ENCODE measurements at places on chromosomes 2 and 18.

DNA sequence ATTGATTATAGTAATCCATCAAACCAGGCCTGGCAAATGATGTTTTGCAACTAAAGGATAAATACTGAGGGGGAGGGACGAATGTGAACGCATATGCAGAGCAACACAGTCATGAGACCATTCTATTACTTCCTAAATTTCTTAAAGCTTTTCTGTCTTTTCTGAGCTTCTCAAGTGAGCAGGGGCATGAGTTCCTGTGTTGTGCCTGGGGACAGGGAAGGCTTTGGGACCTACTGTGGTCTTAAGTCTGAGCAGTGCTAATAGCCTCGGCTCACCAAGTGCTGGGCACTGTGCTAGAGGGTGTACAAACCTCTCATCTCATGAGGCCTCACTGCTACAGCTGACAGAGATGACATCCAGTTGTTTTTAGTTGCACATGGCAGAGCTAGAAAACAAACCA, 182.4 kb downstream of the NEDD4L start:
- DNase-seq: no peak

- no peak for DNase-seq
These were observed 31.5 kb downstream of the DYNC1I2 start for GRCh38 chr2:171718720-171719119.

- DNase-seq: no peak
These were observed 286.2 kb downstream of the ARL6IP6 start for GRCh38 chr2:153004627-153005026.

DNA sequence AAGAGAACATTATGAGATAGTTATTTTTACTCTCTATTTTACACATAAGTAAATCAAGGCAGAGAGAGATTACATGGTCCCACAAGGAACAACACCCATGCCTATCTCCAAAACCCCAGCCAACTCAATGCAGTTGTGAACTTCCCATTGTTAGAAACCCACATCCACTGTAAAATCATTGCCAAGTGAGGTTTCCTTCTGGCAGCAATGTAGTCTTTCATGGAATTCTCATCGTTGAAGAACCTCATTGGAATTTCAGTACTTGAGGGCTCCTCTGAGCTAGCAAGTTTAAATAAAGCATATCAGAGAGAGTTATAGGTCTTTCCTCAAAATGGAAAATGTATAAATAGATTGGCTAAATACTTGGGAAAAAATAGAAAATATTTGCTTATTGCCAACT, 105.2 kb downstream of the RAD51AP2 start:
- no peak for DNase-seq

DNA sequence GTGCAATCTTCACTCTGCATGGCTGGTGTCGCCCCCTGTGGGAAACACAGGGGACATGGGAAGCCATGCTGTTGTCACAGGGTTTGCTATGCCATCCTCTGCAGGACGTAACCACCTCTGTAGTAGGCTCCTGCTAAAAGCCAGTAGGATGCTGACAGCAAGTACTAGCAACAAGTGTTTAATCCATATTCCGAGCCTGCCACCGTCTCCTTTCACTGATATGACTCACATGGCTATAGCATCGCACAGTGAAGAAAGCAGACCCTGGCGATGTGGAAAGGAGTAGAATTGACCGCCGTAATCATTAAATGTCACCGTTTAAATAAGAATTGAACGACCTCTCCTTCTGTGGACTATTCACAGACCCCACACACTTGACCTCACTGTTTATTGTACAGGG, 57.8 kb downstream of the CD8B2 start:
- DNase-seq: no peak

GRCh38 chr18:32735781-32736180, 37.0 kb downstream of the KLHL14 start:
- no peak for DNase-seq

DNA sequence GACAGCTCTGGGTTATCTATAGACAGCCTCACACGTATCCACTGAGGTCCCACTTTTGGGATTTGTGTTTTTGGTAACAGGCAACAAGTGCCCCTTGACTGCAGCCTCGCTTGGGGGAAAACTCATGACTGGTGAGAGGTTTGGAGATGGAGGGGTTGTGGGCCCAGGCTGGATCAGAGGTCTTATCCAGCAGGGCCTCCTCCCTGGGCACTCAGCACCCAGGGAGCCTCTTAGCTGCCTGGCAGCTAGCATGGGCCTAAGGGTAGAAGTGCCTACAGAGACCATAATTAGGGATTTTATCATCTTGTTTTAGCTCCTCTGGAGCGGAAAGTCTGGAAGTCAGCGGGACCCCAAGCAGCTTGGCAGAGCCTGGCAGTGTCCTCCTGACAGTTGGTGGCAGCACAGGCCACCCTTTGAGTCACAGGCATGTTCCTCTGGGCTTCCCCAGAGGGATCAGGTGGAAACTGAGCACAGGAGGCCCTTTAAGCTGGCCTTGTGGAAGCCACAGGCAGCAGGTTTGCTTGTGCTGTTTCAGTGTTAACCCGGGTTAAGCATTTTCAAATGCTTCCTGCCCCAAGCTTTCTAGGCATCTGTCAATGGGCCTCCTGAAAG, 143.1 kb downstream of the KCTD1 start:
- peak; percentile 63 for DNase-seq

GRCh38 chr18:75582406-75582821, 154.9 kb upstream of the SMIM21 start:
- DNase-seq: no peak

All from amygdala (tissue), 56 donors.